ENCODE measurements at places on chromosomes 12 and 14.
A peak's percentile ranks its signal among the peaks of the same experiment; 100 is the strongest.

DNA sequence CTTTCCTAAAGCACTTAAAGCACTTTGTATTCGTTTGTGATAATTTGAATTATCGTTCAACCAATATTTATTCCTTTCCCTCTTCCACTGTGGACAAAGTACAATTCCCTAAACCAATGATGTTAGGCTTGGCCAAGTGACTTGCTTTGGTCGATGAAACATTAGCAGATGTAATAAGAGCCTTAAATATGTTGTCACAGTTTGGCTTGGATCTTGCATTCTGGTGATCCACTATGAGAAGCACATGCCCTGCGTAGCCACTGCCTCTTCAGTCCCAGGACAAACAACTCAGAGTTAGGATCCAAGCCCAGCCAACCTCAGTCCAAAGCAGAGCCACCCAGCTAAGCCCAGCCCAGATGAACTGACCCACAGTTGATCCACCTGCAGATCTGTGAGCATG lies 8.4 kb upstream of the C12orf75 start:
- no peak overlapping the region for H3K27ac ChIP-seq
- H3K27me3 ChIP-seq, result no peaks in the 10 kb centered on the region
- H3K4me3 ChIP-seq, result no peak overlapping the region

- H3K36me3 ChIP-seq, result no peaks in the 10 kb centered on the region
- no peak for DNase-seq
- H3K4me3 ChIP-seq, result no peak overlapping the region
- peak overlapping the region; percentile 89 for H3K27ac ChIP-seq
Measured at GRCh38 chr12:14994610-14995009, 21.8 kb downstream of the PDE6H start.

- no peak overlapping the region for H3K4me3 ChIP-seq
- peaks cover 8% of the 10 kb centered on the region for H3K27me3 ChIP-seq
- H3K4me1 ChIP-seq, result peaks cover 4% of the 10 kb centered on the region
Measured at GRCh38 chr12:132588821-132589669, 21.3 kb downstream of the LRCOL1 start.

DNA sequence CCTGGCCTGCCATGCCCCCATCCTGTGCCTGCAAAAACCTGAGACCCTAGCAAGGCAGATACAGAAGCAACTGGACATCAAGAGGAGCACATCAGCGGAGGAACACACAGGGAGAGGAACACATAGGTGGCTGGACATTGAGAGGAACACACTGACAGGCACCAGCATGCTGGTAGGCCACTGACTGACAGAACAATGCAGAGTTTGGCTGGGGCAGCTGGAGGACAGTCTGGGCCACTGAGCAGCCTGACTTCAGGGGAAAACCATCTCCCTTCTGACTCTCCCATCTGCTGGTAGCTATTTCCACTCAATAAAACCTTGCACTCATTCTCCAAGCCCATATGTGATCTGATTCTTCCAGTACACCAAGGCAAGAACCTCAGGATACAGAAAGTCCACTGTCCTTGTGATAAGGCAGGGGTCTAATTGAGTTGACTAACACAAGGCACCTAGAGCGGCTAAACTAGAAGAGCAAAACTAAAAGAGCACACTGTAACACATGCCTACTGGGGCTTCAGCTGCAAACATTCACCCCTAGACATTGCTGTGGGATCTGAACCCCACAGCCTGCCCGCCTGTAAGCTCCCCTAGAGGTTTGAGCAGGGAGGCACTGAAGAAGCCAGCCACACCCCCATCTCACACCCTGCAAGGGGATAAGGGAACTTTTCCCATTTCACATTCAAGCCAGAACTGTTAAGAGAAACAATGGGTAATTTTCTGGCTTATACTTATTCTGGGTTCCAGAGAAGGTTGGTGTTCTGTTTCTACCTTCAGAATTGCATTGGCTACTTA lies 22.1 kb downstream of the CLECL1 start:
- H3K36me3 ChIP-seq, result no peaks in the 10 kb centered on the region
- no peak for DNase-seq
- no peaks in the 10 kb centered on the region for H3K27me3 ChIP-seq
- H3K4me1 ChIP-seq, result peaks cover 28% of the 10 kb centered on the region
- H3K4me3 ChIP-seq, result no peak overlapping the region

- no peaks in the 10 kb centered on the region for H3K27me3 ChIP-seq
- no peaks in the 10 kb centered on the region for H3K4me1 ChIP-seq
- no peak for DNase-seq
- H3K27ac ChIP-seq, result no peak overlapping the region
- H3K36me3 ChIP-seq, result no peaks in the 10 kb centered on the region
- no peak overlapping the region for H3K4me3 ChIP-seq
Measured at GRCh38 chr12:92628476-92628875, 74.3 kb upstream of the PLEKHG7 start.

DNA sequence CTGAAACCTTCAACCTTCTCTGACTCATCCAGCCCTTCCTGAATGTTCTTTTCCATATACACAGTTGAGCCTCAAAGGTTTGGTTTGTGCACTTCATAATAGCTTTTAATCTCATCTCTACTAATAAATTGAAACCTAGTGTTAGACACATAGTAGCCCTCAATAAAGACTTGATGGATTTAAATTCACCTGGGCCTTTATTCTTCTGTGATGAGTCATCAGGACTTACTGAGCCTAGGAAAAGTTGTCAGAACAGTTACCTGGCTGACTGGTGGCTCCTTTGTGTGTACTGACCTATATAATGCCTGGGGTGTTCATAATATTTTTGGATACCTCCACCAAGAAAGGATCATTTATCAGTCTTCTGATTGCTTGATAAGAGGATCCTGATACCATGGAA lies 86.4 kb upstream of the NTF3 start:
- no peak overlapping the region for H3K4me3 ChIP-seq
- H3K27me3 ChIP-seq, result peaks cover 29% of the 10 kb centered on the region
- no peaks in the 10 kb centered on the region for H3K36me3 ChIP-seq
- no peak for DNase-seq
- no peaks in the 10 kb centered on the region for H3K4me1 ChIP-seq
- no peak overlapping the region for H3K27ac ChIP-seq
